HS-5 (cell line): ENCODE measurements at places on chromosomes 1 and 21.

GRCh38 chr1:212752252-212752933 lies 39.2 kb downstream of the NSL1 start:
- DNase-seq = peak; percentile 23

- peak; percentile 70 for DNase-seq
These were observed 90.5 kb upstream of the TLR5 start for GRCh38 chr1:223233410-223234169.

DNA sequence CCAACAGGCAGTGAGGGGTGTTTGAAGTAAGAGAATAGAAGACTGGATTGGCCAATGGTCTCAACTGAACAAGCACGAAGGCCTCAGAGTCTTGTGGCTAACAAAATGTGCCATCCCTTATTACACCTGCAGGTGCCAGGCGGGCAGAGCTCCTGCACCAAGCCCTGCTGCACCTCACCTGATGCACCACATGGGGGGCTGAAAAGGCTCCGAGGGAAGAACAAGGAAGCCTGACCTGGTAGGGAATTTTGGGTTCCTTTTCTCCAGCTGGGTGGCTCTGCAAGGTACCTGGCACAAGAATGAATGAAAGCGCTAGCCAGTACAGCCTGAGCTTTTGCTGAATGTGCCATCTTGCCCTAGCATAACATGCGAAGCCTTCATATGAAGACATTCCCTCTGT lies 9.7 kb downstream of the HSD3B1 start:
- no peak for DNase-seq

- no peak for DNase-seq
These were observed 41.9 kb downstream of the SLC45A1 start for GRCh38 chr1:8359617-8360481.

- no peak for DNase-seq
These were observed 6.6 kb downstream of the ZMYND12 start for GRCh38 chr1:42449256-42449655.

DNA sequence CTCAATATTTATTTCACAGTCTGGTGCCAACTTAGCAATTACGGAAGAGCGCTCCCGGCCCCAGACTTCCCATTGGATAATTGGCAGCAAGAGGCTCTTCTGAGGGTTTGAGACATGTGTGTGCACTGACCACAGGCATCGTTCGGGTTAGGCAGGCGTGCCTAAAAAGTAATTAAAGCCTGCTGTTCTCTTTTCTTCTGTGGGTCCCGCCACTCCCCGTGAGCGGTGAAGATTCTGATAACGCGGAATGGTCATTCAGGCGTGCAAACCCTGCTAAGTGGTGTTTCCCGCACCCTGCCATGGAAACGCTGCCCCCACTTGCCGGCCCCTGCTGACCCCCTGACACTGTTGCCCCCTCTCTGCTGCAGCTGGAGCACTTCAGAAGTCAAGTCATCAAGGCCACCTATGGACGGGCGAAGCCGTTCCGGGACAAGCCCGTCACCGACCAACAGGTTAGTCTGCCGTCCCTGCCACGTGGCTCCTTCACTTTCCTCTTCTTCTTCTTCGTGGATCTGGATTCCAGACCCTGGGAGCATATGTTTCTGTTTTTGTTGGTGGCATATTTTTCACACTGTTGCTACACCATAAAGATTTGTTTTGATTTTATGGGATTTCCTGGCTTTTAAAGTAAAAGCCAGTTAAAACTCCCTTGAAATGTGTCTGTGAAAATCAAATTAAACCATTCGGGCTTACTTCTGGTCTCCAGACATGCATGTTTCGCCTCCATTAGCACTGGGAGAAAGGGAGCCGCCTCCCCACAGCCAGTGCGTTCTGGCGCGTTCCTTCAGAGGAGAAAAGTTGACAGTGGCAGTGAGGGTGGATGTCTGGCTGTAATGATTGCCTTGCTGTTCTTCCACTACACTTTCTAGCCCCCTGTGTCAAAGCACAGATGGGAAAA lies 79.9 kb downstream of the FHAD1 start:
- DNase-seq = no peak
